ENCODE measurements at places on chromosomes 1 and 21.

- no peak for DNase-seq
Measured at GRCh38 chr1:10132852-10133251, 77.5 kb upstream of the KIF1B start.

DNA sequence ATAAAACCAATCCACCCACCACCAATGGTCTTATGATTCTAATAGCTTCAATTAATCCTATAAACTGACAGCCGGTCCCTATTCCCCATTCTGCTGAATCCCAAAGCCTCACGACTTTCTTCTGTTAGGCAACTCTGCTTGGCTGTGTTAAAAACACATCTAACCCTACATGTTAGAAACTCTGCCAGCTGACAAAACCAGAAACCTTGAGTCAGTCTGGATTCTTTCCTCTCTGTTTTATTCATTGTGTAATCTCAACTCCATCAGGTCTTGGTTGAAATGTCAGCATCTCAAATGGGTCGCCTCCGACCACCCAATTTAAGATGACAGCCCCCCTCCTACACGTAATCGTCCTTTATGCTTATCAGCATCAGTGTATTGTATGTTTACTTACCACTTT is 312.1 kb downstream of the DISC1 start:
- DNase-seq = no peak

DNA sequence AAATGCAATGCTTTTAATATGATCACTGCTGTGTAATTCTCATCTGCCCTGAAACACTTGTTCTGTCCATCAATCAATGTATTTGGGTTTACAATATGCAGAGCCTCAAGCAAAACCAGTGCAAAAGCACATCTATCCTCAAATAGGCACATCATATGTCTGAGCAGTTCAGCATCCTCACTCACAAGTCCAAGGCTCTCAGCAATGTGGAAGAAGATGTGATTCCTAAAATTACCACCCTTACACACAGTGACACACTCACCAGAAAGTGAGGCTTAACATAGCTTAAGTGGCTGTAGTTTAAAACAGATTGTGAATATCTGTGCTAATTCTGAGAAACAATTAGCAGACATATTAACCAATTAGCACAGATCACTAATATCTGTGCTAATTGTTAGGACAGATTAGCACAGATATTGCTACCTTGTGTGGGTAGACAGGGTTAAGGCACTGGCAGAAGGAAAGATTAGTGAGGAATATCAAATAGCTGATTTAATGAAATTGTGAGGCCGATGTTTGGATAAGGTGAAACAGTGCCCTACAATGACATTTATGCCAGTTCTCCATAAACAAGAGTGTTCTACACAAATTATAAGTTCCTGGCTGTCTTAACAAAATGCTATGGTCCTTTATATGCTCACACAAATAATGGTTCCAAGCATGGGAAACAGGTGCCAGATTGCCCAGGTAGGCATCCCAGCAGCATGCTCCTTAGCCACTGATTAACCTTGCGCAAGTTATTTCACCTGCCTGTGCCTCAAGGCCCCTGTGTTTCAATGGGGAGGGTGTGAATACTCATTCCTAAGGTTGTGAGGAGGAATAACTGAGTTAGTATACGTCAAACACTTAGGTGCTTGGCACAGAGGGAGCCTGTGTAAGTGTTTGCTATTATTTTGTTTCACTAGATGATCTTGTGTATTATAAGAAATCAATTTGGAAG is 41.7 kb downstream of the MRPL39 start:
- no peak for DNase-seq

DNA sequence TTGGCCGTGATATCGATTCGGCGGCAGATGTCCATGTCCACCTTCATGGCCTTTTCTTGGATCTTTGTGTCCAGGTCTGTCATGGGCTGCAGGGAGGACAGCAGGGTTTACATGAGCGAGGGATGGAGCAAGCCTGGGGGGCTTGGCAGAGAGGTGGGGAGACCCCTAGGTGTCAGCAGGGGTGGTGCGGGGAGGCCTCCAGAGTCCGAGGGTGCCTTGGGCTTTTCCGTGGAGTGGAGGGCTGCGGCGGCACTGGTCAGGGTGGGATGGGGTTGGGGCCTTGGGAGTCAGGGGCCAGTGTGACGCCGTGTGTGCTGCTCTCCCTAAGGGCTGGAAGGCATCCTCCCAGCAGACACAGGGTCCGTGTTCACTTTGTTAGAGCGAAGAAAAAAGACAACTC is 16.1 kb upstream of the ALDH4A1 start:
- DNase-seq = no peak

DNA sequence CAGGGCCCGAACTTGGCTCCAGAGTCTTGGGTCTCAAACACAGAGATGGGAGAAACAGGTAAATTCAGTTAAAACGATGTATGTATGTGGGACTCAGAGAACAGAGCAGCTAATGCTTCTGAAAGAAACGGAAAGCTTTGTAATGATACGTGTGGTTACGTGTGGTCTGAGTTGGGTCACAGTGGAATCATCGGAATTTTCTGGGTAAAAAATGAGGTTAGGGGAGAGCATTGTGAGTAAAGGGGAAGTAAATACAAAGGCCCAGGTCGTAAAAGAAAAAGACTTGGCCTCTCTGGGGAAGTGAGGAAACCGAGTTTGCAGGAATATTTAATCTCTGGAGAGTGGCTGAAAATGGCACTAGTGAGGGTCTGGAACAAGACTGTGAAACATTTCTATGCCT is 8.3 kb downstream of the NHLH2 start:
- no peak for DNase-seq

DNA sequence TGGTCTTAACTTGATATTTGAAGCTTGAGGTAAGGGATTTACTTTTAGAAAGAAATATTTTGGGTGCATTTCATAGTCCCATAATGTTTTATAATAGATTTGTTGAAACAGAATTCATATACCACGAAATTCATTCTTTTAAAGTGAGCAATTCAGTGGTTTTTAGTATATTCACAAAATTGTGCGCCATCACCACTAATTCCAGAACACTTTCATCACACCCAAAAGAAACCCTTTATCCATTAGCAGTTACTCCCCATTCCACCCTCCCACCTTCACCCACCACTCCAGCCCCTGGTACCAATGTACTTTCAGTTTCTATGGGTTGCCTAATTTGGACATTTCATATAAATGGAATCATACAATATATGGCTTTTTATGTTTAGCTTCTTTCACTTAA is 38.9 kb upstream of the DMRTB1 start:
- DNase-seq = no peak

DNA sequence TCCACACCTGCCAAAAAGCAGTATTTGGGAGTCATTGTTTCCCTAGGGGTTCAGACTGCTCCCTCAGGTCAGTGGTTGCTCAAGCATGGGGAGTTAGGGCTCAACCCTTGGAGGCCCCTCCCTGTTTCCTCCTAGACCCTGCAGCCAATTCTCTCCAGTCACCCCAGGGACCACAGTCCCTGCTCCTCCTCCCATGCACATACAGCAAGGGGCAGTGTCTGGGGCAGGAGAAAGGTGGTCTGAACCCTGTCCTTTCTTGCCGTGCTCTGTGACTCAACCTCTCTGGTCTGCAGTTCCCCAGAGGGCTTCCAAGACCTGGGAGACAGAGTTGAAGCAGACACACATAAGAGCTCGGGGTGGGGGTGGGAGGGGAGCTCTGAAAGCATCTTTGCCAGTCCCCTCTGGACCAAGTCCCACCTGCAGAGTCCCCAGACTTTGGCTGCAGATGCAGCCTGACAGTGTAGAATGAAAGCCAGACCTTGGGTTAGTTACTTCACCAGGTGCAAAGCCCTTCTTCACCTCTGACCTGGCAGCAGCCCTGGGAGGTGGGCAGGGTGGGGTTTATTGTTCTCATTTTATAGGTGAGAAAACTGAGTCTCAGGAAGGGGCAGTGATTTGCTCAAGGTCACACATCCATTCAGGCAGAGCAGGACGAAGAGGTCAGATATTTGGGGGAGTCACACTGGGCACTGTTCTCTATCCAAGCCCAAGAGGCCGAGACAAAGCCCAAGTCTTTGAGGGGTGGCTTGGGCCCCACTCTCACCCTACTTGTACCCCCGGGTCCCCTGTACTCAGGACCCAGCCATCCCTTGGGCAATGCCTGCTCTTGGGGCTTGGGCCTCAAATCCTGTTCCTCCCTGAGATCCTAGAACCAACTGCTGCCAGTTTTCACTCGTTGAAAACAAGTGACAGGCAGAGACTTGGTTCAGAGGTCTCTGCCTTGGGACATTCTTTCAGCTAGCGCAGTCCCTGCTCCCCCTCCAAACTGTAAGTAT is 748 bp downstream of the PDZK1IP1 start:
- no peak for DNase-seq

GRCh38 chr1:103945774-103946173 is 196.1 kb downstream of the AMY1C start:
- no peak for DNase-seq

- no peak for DNase-seq
Measured at GRCh38 chr21:29174607-29175013, 44.2 kb downstream of the MAP3K7CL start.

DNA sequence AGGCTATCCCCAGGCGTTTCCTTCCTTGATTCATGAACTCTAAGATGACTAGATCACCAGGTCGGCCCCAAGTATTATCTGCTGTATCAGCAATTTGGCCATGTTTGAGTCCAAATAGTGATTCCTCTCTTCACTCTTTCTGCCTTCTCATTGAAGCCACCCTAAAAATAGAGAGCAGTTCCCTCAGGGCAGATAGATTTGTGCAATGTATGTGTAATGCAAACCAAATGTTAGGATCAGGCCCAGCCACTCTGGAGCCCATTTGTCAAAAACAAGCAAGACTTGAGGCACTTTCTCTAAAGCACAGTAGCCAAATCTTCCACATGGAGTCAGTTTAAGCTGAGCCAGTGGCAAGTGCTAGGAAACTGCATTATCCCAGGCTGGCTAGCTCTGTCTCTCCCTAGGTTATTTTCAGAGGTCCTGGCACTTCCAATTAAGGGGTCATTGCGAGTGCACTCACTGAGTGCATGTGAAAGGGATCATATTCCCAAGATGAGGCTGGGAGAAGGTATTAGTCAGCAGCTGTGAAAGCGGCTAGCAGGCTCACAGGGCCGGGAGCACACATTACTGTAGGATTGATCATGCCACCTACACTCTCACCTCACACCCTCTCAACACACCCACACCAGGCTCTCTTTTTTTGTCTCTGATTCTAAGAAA is 97.9 kb upstream of the RAB3GAP2 start:
- DNase-seq = no peak

- DNase-seq = no peak
Measured at GRCh38 chr1:184677344-184677743, 77.3 kb downstream of the EDEM3 start.

- DNase-seq = no peak
Measured at GRCh38 chr1:115694805-115695204, 53.0 kb downstream of the VANGL1 start.

DNA sequence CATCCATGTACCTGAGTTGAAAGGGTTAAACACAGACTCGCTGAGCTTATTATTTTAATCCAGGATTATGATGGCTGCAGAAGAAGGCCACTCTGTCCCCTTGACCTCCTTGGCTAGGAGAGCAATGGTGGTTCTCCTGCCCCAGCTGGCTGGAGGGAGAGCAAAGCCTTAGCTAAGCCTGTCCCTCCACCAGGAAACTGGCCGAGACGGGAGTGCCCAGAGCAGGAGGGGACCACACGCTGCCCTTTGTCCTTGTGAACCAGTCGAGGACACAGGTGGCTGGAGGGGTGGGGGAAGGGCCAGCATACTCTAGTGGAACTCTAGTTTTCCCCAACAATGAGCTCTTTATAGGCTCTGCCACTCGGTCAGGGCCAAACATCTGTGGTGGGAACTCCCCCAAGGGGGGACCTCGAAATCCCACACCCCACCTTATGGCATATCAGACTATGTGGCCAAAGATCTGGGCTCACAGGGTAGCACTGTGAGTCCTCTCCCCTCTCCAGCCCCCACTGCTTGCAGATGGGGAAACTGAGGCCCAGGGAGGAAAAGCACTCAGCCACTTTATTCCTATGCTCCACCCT is 12.9 kb downstream of the KIAA1614 start:
- no peak for DNase-seq

DNA sequence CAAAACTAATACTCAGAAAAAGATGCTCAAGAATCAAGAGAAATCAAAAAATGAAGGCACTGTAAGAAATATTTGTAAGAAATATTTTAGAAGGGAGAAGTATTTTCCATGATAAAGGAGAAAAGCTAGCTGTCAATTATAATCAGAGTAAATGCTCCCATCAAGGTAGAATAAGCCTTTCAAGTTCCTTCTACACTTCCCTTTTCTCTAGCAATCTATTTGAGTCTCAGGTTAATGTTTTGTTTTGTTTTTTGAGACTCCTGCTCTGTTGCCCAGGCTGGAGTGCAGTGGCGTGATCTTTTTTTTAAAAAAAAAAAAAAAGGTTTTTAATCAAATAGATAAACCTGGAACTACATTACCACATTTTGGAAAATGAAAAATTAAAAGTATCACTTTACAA is 33.3 kb downstream of the PUM1 start:
- no peak for DNase-seq

- peak; percentile 50 for DNase-seq
Measured at GRCh38 chr1:48776393-48777218, at the start of gene BEND5. Gene BEND5, minus strand, starts transcription at chr1:48776891. Its CDS starts 60 bp downstream, at chr1:48776831.

DNA sequence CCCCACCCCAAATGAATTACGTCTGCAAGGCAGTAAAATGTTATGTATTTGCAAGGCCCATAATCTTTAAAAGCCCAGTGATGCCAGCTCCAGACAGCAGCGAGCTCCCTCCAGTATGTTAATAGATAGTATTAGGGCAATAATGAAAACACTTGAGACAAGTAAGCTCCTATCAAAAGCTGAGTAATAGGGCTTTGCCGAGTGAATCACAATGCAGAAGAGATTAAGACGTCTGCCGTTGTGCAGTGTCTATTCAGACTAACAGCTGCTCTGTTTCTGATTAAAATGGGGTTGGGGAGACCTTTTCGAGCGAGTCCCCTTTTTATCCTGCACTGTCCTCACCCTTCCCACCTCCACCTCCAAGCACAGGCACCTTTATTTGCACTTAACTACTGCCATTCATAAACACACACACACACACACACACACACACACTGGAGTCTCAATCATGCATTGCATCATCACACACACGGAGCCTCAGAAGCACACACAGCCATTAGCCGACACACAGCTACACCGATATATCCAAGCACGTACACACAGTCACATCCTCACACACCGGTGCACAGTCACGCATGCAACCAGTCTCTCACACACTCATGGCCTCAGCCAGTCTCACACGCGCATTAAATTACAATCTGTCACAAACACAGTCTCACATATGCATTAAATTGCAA is 46.0 kb upstream of the FOXO6 start:
- DNase-seq = no peak

Data from CD4-positive, alpha-beta T cell treated with Interleukin-10 for 1 hour (primary cell).